Activated CD4-positive, alpha-beta T cell treated with anti-CD3 and anti-CD28 coated beads, Interleukin-2, amount 10 ng/mL, durations not matched to agents 24 days and 14 days (primary cell): ENCODE measurements at places on chromosomes 11 and 22.

- peak; percentile 72 for DNase-seq
Observed at GRCh38 chr22:50456466-50457234, 18.2 kb downstream of the SBF1 start.

DNA sequence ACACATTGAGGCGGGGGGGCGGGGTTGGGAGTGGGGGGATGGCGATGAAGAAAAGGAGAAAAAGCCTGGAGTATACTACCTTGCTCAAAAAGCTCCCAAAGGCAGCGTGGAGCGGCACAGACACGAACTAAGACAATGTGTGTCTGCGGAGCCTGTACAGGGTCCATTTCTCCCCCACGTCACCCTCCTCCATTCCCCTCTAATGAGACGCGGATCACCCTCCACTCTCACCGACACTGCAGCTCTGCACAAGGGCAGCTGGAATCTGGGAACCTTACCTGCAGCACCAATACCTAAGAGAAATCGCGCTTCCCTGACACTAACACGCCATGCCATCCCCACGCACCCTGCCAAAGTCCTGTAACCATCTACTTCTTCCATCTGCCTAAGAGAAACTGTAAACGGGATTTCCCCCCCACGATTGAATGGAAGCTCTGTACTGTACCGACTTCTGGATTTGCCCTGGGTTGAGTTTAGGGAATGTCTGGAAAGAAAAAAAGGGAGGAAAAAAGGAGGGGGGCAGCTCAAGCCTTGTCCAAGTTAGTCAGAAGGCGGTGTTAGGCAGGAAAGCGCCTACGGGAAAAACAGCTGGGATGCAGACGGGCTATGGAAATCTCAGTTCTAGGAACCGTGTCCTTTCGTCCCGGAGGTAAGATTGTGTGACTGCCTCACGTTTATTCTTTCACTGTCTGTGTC lies 125.7 kb upstream of the C11orf58 start:
- no peak for DNase-seq

GRCh38 chr11:76252631-76253070 lies 46.3 kb upstream of the WNT11 start:
- DNase-seq, result no peak

DNA sequence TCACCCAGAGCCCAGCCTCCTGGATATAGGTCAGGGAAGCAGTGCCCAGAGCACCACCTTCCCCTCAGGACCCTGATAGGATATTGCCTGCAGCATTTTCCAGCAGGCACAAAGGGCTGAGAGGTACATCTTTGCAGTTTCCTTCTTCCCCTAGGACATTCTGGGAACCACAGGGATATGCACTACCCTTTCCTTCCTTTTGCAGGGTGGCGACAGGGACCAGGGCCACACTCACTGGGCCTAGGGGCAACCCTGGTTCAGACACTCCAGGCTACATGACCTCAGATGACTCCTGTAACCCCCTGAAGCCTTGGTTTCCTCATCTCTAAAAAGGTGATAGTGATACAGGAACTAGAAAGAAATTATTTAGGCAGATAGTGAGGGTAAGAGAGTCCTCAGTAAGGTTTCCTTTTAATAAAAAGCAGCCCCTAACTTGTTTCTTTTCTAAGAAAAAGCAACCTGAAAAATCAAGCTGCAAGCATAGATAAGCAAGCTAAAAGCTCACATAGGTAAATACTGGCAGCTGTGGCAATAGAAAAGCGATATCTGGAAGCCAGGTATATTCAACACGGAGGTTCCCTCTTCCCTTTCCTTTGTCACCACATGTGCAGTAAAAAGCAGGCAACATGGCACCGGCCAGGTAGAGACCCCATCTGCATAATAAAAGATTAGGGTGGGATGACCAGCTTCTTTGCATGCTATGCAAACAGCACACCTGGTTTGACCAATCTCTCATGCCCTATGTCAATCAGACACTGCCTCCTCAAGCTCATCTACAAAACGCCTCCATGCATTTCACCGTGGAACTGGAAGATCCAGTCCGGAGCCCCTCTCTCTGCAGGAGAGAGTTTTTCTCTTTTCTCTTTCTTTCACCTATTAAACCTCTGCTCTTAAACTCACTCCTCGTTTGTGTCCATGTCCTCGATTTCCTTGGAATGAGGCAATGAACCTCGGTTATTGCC lies 13.2 kb upstream of the MRGPRX2 start:
- peak; percentile 43 for DNase-seq

DNA sequence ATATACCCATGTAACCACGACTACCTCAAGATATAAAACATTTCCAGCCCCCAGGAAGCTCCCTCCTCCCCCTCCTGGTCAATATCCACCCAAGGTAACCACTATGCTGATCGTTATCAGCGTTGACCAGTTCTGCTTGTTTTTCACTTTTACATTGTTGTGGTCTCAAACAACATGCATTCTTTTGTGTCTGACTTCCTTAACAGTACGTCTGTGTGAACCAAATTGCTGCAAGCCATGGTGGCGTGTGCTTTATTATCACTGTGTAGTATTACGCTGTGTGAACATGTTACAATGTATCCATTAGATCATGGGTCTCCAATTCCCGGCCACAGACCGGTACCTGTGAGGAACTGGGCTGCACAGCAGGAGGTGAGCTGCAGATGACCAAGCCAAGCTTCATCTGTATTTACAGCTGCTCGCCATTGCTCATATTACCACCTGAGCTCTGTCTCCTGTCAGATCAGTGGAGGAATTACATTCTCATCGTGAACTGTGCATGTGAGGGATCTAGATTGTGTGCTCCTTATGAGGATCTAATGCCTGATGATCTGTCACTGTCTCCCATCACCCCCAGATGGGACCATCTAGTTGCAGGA lies 15.5 kb upstream of the GRK3 start:
- DNase-seq, result no peak

DNA sequence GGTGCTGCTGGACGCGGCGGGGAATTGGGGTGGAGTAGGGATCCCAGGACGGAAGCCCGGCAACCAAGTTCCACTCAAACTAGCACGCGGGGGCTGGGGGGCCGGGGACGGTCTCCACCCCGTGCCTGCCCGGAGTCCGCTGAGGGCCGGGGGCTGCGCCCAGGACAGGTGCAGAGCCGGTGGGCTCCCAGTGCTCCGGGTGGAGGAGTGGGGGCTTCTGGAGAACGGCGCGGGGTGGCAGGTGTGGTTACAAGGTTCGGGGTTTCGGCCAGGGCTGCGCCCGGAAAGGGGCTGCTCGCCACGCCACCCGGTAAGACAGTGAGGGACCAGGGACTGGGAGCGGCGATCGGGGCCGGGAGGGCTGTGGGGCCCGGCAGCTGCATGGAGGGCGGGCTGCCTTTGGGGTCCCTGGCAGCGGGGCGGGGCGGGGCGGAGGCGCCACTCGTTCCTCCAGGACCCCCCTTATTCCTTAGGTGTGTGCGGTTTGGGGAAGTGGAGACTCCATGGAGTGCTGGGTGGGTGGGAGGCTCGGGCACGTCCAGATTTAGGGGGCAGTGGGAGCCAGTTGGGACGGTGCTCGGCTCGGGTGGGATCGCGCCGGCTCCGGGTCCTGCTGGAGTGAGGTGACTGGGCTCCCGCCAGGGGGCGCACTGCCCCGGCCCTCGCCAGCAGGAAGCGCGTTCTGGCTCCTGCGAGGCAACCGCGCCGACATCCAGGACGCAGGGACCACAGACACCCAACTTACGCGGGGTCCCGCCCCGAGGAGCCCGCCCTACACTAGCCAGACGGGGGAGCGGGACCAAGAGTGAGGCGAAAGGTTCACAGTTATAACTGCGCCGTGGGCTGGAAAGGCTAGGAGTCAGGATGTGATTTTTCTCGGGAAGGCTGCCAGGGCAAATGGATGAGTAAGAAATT lies 868 bp downstream of the TSPAN18 start:
- DNase-seq, result peak; percentile 93

GRCh38 chr11:126123686-126124085 lies 61.0 kb upstream of the CDON start:
- DNase-seq, result no peak

GRCh38 chr22:35010543-35010942 lies 55.4 kb upstream of the ISX start:
- no peak for DNase-seq

GRCh38 chr11:128487978-128488377 lies 99.4 kb downstream of the ETS1 start:
- peak; percentile 74 for DNase-seq

DNA sequence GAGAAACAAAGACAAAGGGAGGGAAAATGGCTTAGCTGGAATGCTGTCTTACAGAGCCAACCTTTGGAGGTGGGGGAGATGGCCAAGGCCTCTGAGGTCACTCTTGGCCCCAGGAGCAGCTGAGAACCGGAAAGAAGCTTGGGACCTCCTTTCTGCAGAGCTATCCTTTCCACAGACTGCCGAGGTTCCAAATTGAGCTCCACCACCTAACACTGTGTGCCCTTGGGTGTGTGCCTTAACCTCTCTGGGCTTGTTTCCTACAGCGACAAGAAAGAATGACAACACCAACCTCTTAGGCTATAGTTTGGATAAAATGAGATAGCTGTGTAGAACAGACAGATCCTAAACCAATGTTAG lies 23.2 kb downstream of the RTN4RL2 start:
- DNase-seq, result no peak

DNA sequence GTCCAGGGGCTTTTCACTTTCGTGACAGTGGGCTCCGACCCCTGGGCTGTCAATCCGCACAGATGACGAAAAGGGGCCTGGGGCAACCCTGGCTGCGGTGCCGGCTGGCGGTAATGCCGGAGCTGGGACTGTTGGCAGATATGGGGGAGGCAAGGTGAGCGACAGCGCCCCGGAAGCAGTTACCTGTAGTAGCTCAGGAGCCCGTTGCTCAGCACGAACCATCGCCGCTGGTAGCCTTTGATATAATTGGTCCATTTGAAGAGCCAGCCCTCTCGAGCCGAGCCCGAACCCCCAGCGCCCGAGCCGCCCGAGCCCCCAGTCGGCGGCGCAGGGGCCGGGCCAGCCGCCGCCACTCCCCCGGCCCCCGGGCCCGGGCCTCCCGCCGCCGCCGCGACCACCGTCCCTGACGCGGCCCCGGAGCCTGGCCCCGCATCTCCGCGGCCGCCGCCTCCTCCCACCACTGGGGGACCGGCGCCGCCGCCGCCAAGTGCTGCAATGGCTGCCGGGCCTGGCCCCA lies 396 bp downstream of the OSBP start:
- peak; percentile 86 for DNase-seq

GRCh38 chr11:130638033-130638432 lies 189.6 kb downstream of the ADAMTS15 start:
- no peak for DNase-seq

DNA sequence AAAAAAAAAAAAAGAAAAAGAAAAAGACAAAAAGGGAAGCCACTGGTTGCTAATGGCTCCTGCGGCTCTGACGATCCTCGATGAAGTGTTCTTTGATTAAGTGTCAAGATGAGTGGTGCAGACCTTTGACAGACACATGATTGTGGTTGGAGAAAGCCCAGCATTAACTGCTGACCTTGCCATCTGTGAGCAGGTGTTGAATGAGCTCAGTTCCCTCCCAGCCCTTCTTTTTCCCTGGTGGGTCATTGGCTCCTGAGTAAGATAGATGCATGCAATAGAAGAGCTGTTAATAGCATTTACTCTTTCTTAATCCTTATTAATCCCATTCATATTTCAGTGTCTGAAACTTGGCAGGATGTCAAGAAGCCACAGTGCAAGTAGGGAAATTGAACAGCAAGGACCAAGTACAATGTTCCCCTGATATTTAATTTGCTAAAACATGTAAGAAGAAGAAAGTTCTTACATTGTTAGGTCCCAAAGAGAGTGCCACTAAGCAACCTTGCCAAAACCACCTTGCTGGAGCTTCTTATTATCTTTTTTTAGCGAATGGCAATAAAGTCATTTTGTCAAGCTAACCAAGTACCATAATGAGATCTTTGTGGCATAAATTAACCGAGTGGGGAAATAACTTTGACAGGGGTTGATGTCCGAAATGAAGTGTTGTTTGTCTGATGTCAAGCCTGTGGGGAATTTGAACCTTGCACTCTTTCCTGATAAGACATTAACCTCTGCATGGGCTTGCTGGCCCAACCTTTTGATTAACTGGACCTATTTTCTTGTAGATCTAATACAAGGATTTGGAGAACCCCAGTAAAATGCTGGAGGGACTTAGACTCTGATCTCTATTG lies 113.7 kb downstream of the PTPRJ start:
- DNase-seq, result no peak

GRCh38 chr11:108009497-108010370 lies 1.0 kb downstream of the CUL5 start:
- DNase-seq, result no peak

DNA sequence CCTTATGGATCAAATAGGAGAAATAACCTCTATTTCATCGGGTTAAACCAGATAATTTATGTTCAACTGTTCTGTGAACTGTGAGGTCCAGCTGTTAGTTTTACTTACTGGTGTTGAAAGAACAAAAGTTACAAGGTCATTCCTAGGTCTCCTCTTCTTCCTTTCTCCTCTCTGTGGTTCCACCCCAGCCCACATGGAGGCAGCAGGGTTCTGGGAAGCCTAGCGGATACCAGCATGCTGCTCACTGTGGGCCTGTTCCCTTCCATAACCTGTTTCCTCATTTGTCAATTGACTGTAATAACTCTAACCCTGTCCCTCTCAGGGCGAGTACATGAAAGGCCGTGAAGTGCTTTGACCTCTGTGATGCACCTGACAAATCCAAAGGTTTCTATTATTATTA lies 27.8 kb downstream of the RELT start:
- DNase-seq, result no peak

- DNase-seq, result no peak
Observed at GRCh38 chr11:21969841-21970240, 223.0 kb upstream of the ANO5 start.
